ENCODE measurements at places on chromosomes 1 and 21. TPM values are rescaled to one million over a fixed set of nuclear protein-coding genes. Genes with fewer than 3 reads are reported as not detected.
A peak's percentile ranks its signal among the peaks of the same experiment; 100 is the strongest.

DNA sequence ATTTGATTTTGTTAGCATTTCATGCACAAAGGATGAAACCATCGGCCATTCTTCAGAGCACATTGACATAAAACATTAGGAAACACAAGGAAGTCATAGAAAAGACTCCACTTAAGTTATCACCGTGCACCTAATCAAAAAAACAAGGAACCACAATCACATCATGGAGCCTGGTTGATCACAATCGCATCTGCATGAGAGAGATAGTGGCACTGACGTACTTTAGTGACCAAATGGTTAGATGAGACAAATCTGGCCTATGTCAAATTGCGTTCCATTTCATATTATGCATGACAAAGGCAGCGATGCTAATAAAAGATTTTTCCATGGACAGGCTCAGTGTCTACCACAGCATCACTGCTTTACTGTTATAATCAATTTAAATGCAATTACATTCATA is 571.8 kb upstream of the ADGRL2 start:
- peaks cover 13% of the 10 kb centered on the region for H3K4me1 ChIP-seq
- no peak overlapping the region for H3K4me3 ChIP-seq
- no peaks in the 10 kb centered on the region for H3K27me3 ChIP-seq
- H3K27ac ChIP-seq = no peak overlapping the region
- no peak for DNase-seq

DNA sequence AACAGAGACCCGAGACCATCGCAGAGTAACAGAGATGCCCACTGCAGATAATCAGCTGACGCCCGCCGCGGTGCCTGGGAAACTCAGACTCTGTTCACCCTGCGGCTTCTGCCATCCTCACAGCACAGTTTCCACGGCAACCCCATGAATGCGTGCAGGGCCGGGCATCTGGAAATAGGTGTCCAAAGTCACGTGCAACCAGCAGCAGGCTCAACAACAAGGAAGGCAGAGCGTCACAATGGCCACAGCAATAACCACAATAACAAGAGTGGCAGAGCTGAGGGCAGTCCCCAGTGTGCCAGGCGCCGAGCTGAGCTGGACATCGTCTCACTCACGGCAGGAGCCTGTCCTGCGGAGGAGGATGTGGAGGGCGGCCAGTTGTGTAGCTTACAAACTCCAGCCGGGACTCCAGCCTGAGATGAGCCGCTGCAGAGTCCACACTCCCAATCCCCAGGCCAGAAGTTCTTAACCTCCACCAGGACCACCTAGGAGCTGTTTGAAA is 102.0 kb downstream of the CRYAA start:
- DNase-seq = no peak
- peaks cover 9% of the 10 kb centered on the region for H3K27me3 ChIP-seq
- H3K4me3 ChIP-seq = no peak overlapping the region
- H3K27ac ChIP-seq = no peak overlapping the region
- no peaks in the 10 kb centered on the region for H3K4me1 ChIP-seq
- H3K36me3 ChIP-seq = no peaks in the 10 kb centered on the region

SMIM12 gene
- 34.4 TPM for total RNA-seq

GRCh38 chr1:3729594-3730542 is 22.4 kb upstream of the CCDC27 start:
- H3K27me3 ChIP-seq = no peaks in the 10 kb centered on the region
- peaks cover 3% of the 10 kb centered on the region for H3K4me1 ChIP-seq
- H3K27ac ChIP-seq = no peak overlapping the region
- no peak for DNase-seq
- no peak overlapping the region for H3K4me3 ChIP-seq

- 0 out of 2 replicates have a peak, but pooled peaks cover 10% of the 10 kb centered on the region for H3K4me1 ChIP-seq
- H3K27ac ChIP-seq = no peak overlapping the region
- no peaks in the 10 kb centered on the region for H3K27me3 ChIP-seq
- H3K4me3 ChIP-seq = no peak overlapping the region
Measured at GRCh38 chr1:66207484-66207883, 326.5 kb upstream of the SGIP1 start.

SYPL2 gene
- total RNA-seq = 0.65 TPM

- H3K4me1 ChIP-seq = peaks cover 13% of the 10 kb centered on the region
- H3K27me3 ChIP-seq = no peaks in the 10 kb centered on the region
- DNase-seq = peak; percentile 28
- H3K27ac ChIP-seq = peak overlapping the region; percentile 37
- no peak overlapping the region for H3K4me3 ChIP-seq
- H3K36me3 ChIP-seq = no peaks in the 10 kb centered on the region
Measured at GRCh38 chr1:206792939-206793607, 20.8 kb upstream of the IL10 start.

DNA sequence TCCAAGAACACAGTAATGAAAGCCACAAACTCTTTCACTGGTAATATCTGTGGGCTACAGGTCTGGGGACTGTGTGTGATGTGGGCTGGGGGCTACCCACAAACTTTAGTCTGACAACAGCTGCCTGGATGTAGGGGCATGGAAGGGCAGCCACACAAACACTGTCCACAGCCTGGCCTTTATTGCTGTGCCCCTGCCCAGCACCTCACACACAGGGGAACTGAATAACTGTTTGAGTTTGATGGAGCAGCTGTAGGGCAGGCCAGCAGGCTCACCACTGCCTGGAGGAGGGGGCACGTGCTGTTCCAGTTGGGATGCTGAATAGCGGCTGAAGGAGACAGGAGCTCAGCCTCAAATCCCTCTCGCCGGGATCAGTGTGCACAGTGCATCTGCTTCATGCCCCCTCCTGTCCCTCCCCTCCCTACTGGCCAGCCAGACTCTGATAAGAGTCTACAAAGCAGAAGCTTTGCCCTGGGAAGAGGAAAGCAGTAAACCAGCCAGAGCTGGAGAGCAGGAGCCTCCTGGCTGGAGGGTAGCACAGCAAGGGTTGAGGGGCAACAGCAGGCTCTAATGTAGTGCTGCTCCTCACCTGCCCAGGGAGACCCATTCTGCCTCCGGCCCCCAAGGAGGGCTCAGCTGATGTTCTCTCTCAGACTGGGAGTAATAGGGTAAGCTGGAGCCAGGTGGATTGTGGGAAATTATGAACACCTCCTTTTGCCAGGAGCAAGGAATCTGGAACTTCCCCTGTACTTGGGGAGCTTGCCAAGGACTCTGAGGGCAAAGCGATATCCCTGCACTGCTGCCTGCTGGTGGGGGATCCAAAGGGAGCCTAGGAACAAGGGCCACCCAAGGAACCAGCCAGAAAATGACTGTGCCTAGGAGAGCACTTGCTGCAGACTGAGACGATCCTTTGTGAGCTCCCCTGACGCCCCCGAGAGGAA is 70.2 kb upstream of the GOLT1A start:
- peak; percentile 65 for DNase-seq
- no peaks in the 10 kb centered on the region for H3K36me3 ChIP-seq
- no peak overlapping the region for H3K27ac ChIP-seq

DAB1 gene
- 0.05 TPM for total RNA-seq

DNA sequence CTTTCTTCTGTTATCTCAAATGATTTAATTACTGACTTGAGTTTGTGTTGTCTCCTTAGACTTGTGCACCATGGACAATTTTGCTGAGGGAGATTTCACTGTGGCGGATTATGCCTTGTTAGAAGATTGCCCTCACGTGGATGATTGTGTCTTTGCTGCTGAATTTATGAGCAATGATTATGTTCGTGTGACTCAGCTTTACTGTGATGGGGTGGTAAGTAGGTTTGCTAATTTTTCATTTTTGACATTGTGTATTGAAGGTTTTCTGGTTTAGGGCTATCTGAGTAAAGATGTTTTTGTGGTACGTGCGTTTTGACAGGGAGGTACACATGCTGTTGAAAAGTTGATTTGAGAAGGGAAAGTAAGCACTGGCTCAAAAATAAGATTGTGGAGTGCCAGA is 14.1 kb downstream of the TTC3 start:
- DNase-seq = no peak
- H3K4me1 ChIP-seq = no peaks in the 10 kb centered on the region
- H3K4me3 ChIP-seq = no peak overlapping the region
- no peak overlapping the region for H3K27ac ChIP-seq

ASB17 gene
- total RNA-seq = not detected

DNA sequence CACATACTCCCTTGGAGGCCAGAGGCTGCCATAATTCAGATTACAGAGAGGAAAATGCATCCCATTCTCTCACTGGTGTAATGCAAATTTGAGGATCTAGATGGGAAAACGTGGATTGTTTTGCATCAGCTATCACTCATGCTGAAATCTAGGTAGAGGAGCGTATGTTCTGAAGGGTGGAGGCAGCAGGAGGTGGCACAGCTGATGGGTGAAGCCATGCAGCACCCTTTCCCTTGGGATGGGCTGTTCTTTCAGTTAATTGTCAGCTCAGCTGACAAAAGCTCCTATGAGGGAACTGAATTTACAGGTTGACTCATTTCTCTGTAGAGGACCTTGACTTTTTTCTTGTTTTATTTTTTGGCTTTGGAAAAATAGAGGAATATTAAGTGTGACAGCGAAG is 41.8 kb downstream of the CAMTA1 start:
- H3K27ac ChIP-seq = no peak overlapping the region
- no peak for DNase-seq
- no peaks in the 10 kb centered on the region for H3K27me3 ChIP-seq
- no peak overlapping the region for H3K4me3 ChIP-seq
- H3K4me1 ChIP-seq = no peaks in the 10 kb centered on the region

DNA sequence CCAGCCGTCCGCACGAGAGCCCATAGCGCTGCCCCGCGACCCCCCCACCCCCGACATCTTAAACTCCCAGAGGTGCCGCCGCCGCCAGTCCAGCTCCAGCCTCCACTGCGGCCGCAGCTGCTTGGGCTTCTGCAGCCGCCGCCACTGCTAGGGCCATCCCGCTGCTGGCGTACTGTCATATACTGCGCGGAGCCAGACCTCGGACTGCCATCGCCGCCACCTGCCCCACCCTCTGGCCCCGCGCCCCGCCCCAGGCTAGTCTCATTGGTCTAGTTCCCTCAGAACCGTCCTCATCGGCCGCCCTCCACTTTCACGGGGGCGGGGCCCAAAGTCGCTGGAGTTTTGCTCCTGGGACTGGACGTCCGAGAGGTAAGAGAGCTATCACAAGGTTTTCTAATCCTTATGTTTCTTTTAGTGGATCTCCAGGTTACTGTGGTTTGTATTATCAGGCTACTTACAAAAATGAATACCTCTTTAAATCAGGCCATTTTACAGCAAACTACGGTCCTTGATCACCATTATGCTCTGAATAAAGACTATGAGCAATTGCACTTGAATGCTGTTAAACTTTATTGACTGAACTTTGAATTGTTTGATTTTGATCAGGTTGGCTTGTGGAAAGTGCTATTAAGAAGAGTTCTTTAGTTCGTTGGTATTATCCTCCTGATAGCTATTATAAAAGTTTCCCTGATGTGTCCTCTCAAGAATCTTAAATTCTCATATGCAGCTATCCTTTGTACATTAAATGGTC is 2.8 kb upstream of the CD1D start:
- DNase-seq = peak; percentile 91
- no peak overlapping the region for H3K27ac ChIP-seq
- no peaks in the 10 kb centered on the region for H3K4me1 ChIP-seq
- H3K36me3 ChIP-seq = no peaks in the 10 kb centered on the region
- peak overlapping the region; percentile 45 for H3K4me3 ChIP-seq

DNA sequence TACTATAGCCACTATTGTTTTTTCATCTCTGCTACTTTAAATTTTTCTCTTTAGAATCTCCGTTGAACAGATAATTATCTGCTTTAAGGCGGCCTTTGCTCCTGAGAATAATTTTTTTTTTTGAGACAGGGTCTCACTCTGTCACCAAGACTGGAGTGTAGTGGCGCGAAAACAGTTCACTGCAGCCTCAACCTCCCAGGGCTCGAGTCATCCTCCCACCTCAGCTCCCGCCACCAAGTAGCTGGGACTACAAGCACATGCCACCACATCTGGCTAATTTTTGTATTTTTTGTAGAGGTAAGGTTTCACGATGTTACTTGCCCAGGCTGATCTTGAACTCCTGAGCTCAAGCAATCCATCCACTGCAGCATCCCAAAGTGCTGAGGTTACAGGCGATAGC is 28.6 kb downstream of the TRIT1 start:
- H3K4me3 ChIP-seq = no peak overlapping the region
- no peaks in the 10 kb centered on the region for H3K4me1 ChIP-seq
- H3K27me3 ChIP-seq = no peaks in the 10 kb centered on the region
- peaks cover 35% of the 10 kb centered on the region for H3K36me3 ChIP-seq

GJA9 gene
- total RNA-seq = not detected

DNA sequence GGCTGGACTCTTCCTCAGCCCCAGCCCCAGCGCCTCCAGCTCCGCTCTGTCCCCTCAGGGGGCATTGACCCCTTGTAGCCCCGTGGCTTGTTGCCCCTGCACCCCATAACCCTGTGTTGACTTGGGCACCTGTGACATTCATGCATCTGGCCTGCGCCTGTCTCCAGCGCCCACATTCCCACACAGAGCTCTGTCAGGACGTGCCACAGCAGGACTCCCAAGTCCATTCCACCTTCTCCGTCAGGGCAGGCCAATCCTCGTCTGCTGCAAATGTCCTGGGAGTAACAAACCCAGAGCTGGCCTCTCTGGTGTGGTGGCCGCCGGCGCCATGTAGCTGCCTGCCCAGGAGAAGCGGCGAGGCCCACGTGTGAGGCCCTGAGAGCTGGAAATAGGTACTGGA is 60.6 kb downstream of the AGPAT3 start:
- no peaks in the 10 kb centered on the region for H3K36me3 ChIP-seq
- no peaks in the 10 kb centered on the region for H3K4me1 ChIP-seq
- no peak overlapping the region for H3K27ac ChIP-seq

TESK2 gene
- total RNA-seq = 4.3 TPM

DNA sequence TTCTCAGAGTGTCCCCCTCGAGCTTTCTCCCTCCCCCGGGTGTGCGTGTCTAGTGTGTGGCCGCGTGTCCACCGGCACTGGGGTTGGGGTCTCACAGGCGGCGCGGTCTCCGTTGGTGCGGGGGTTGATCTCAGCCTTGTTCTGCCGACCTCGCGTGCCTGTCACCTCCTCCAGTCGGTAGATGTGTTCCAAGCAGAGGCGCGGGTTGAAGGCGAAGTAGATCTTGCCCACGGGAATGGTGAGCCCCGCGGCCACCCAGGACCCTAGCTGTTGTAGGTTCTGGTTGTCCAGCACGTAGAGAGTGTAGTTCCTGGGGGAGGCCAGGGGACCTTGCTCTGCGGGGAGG is 9.8 kb downstream of the INSRR start:
- H3K27me3 ChIP-seq = no peaks in the 10 kb centered on the region
- no peak overlapping the region for H3K4me3 ChIP-seq
- no peak for DNase-seq

DNA sequence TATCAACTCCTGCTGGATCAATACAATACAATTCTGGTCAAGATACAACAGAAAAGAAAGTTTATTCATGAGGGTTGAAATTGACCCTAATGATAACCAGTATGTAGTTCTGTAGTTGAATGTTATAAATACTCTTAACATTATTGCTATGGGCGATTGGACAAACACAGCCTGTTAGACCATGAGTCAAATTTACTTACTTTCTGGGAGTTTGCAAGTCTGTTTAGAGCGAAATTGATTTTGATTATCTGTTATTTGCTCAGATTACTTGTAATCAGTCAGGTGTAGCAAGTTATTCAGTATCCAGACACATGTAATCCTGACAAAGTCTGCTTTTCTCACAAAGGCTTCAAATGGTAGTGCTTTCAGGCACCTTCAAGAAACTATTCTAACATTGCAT is 216.6 kb upstream of the B3GALT2 start:
- no peaks in the 10 kb centered on the region for H3K36me3 ChIP-seq
- H3K27ac ChIP-seq = no peak overlapping the region
- no peak overlapping the region for H3K4me3 ChIP-seq
- DNase-seq = no peak
- no peaks in the 10 kb centered on the region for H3K27me3 ChIP-seq

- DNase-seq = no peak
- H3K4me3 ChIP-seq = no peak overlapping the region
- no peaks in the 10 kb centered on the region for H3K36me3 ChIP-seq
- no peak overlapping the region for H3K27ac ChIP-seq
Measured at GRCh38 chr1:8580566-8580965, 236.9 kb downstream of the RERE start.

NBPF6 gene
- 0.69 TPM for total RNA-seq
